ENCODE measurements at places on chromosomes 13 and 19. TPM values are rescaled to one million over a fixed set of nuclear protein-coding genes. Genes with fewer than 3 reads are reported as not detected.

C13orf42 gene
- not detected for total RNA-seq

ADPRHL1 gene
- total RNA-seq = 0.70 TPM

GRK1 gene
- total RNA-seq = not detected

AMER2 gene
- not detected for total RNA-seq

CACNG8 gene
- not detected for total RNA-seq

INAFM1 gene
- total RNA-seq = 3.5 TPM
